SJSA1 (cell line): ENCODE measurements at places on chromosomes 1 and 21.

DNA sequence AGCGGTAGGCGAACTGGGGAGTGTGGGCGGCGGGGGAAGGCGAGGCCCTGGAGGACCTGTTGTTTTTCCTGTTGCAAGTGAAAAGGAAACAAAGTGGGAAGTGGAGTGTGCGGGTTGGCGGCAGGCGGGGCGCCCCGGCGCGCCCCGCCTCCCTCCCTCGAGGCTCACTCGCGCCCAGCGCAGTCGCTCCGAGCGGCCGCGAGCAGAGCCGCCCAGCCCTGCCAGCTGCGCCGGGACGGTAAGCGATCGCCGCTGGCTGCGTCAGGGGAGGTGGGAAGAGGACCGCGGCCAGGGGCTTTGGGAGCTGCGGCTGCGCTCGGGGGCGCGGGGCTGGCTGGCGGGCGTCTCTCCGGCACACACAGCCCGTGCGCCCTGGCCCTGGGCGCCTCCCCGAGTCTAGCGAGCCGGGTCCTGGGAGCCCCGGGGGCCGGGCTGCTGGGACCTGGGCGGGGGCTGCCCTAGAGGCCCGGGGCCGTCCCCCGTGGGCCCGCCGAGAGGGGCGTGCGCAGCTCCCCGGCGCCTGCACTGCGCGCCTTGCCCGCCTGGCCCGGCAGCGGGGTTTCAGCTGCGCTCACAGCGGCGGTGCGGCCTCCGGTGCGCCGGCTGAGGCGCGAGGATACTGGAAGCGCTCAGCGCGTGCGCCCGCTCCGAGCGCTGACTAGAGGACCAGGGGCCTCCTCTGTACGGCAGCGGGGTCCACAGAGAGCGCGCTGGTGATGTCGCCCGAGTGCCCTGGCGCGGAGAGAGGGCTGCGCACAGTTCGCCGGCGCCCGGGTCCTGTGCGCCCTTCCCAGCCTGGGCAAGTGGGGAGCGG is at the start of gene PIK3CD:
PIK3CD (plus strand) TSS at position 167 of the 814 bp plus-strand sequence. CDS start 58,725 bp downstream, outside the sequence.
- DNase-seq: no peak

- no peak for DNase-seq
These were observed 81.2 kb upstream of the ABCD3 start for GRCh38 chr1:94336991-94337390.

- no peak for DNase-seq
These were observed 115.5 kb downstream of the PTPN14 start for GRCh38 chr1:214435867-214436266.

DNA sequence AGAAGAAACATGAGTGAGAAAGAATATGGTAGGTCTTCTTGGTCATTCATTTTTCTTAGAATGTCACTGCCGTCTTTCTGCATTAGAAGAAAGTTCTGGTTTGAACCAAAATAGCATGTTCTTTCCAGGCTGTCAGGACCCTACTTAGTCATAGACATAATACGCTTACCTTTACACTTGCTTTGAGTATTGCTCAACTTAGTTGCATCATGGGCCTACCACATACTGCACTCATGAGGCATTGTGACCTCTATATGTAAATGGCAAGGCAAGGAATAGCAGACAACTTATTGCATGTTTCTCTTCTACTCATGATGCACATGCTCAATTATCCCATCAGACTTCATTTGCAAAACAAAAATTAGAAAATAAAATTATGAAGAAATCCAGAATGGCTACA is 415.0 kb downstream of the HLX start:
- no peak for DNase-seq

DNA sequence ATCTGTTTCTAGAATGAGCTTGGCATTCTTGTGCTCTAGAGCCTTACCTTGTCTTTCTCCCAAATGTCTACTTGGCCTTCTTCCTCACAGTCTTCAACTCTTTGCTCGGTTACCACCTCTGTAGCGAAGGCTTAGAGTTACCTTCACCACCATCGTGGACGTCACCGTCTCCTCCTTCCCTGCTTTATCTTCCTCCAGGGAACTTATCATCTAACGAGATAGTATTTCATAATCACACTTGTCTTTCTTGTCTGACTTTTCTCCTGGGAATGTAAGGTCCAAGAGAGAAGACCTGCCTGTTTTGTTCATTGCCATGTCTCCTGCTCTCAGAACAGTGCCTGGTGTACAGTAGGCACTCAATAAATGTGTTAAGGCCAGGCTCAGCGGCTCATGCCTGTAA is 115.6 kb downstream of the GREM2 start:
- DNase-seq: no peak
